ENCODE measurements at places on chromosomes 7 and 10.
A peak's percentile ranks its signal among the peaks of the same experiment; 100 is the strongest.

GRCh38 chr7:2729031-2729892 is 41.3 kb downstream of the AMZ1 start:
- no peak for DNase-seq

GRCh38 chr7:1638215-1638661 is 31.8 kb upstream of the ELFN1 start:
- no peak for DNase-seq

DNA sequence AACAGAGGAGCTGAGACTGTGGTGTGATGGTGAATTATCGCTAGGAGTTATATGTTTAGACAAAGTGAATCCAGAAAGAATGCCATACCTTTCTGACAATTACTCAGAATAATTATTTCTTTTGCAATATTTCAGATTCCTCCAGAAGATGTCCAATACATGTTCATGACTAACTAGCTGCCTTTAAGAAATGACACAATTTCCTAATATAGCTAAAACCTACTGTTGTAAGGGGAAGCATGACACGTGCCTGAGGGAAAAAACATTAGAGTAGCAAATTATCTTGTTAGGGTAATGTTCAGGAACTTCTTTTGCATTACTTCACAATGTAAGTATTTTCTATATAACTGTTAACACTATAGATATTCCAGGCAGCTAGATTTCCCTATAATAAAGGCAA is 150.3 kb downstream of the COL28A1 start:
- DNase-seq: no peak

GRCh38 chr10:26198119-26198518 is 18.5 kb upstream of the GAD2 start:
- no peak for DNase-seq

DNA sequence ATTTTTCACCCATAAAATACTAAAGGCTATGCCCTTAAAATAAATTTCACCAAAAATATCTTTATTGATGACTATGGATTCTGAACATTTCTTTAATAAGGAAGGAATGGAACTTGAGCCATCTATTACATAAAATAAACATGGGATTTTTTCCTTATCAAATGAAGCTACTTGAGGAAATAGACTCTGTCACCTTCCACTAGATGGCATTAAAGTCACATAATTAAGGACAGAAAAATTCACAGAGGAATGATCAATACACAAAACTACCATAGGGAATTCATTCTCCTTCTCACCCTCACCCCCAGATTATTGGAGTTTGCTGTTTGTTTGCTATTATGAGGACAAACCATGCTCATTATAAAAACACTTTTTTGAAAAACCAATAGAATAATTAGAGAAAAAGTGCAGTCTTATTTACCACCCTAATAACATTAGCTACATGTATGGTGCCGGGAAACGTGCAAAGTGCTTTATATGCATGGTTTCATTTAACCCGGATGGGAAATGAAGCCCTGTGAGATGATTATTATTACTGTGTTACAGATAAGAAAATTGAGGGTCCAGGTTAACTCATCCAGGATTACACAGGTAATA is 21.1 kb upstream of the FOXI2 start:
- peak; percentile 60 for DNase-seq

DNA sequence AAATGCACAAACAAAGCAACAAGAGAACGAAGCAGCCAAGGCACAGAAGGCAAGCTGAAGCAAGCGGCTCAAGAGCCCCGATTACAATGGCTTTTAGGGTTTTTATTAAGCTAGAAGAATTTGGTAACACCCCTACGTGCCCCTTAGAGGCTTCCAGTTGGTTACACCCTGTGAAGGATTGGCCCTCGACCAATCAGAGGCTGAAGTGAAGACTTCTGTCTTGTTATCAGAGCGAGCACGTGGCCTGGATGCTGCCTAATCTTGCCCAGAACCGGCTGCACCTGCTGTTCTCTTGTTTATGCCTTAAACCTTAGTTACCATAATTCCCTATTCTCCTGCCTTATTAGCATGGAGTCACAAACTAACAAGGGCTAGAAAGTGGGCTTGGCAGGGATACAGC is 21.4 kb downstream of the KCNK18 start:
- no peak for DNase-seq

DNA sequence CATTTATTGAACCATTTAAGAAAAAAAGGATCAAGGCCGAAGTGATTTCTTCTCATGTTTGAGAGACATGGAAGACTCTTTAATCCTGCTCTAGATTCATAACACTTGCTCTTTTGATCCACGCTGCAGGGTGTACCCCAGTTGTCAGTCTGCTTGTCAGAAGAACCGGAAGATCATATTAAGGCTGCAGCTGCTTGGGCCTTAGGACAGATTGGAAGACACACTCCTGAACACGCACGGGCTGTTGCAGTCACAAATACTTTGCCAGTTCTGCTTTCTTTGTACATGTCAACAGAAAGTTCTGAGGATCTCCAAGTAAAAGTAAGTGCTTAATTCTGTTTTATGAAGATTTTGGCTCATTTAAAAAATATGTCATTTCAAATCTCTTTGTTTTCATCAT is 46.3 kb downstream of the SPAG6 start:
- no peak for DNase-seq

- DNase-seq: no peak
Measured at GRCh38 chr7:77235276-77235675, 35.7 kb upstream of the FGL2 start.

DNA sequence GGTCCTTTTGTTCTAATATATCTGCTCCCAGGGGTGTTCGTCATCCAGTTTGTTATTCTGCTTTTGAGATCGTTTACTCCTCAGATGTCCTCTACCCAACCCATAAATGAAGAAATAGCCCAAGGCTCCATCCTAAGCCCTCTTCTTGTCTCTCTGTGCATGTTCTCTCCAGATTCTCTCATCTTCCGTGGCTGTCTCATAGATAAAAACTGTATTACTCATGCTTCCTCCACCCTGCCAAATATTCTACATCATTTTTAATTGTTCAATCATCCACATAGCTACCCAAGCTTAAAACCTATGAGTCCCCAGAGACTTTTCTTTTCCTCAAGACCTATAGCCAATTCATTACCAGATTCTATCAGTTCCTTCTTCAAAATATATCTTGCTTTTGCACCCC is 44.9 kb downstream of the CAV1 start:
- peak; percentile 38 for DNase-seq

DNA sequence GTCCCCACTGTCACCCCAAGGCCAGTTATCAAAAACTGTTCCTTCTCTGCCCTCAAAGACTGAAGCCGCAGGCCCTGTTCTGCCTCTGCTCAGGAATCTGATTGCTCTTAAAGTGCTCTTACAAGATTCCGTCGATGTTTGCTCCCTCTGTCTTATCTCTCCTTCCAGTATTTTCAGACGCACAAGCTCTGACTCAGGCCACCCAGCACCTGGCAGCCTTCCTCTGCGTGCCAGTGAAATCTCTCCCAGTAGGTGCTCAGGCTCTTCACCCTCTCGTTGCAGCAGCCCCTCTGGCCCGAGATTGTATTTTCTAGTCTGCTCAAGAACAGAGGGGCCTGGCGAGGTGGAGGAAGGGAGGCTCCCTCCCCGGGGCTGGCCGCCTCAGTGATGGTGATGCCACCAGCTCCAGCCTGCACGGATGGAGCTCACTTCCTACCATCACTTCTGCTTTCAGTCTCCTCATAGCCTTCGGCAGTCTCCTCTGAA is 276.2 kb downstream of the USP6NL start:
- no peak for DNase-seq

DNA sequence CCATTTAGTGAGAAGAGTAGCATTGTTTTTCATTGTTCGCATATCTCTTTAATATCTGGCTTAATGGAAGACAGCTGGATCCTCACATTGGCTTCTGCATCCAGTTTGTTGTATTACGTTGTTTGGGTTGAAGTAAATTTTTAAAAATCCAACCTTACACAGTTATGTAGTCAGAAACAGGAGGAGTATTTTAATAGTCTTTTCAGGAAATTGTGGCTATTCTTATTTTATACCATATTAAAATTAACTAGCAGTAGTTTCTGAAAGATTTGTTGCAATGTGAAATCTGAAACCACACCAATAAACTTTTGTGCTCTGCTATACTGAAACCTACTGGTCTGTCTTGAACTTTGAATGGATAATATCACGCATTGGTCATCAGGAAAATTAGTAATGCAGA is 27.9 kb downstream of the MYPN start:
- DNase-seq: no peak

- no peak for DNase-seq
Measured at GRCh38 chr7:150778014-150778737, 22.0 kb downstream of the TMEM176B start.

- peak; percentile 64 for DNase-seq
Measured at GRCh38 chr7:108413782-108414492, 42.3 kb downstream of the NRCAM start.

GRCh38 chr10:45451407-45451806 is 77.4 kb downstream of the ALOX5 start:
- no peak for DNase-seq

DNA sequence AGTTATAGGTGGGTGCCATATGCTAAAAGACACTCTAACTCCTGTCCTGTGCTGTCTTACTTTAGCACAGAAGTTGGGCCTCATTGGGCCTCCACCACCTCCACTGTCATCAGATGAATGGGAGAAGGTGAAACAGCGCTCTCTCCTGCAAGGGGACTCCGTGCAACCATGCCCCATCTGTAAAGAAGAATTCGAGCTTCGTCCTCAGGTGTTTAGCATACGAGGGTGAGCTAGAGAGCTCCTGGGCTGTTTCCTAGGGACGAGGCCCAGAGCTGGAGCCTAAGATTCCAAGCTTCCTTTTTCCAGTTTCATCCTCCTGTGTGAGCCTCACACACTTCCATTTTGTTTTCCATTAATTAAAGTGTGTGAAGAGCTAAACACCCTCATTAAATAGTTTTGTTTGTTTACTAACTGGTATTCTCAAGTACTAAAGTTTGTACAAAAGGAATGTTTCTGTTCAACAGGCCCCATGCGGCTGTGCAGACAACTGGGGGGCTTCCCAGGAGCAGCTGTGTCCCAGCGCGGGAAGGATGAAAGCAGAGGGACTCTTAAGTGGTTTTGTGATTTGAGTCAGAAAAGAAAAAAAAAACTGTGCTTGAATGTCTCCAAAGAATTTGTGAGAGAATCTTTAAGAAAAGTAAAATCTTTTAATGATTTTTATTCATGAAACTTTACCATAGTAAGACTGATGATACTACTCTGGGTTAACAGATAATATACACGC is 14.1 kb downstream of the RNF32 start:
- DNase-seq: no peak

DNA sequence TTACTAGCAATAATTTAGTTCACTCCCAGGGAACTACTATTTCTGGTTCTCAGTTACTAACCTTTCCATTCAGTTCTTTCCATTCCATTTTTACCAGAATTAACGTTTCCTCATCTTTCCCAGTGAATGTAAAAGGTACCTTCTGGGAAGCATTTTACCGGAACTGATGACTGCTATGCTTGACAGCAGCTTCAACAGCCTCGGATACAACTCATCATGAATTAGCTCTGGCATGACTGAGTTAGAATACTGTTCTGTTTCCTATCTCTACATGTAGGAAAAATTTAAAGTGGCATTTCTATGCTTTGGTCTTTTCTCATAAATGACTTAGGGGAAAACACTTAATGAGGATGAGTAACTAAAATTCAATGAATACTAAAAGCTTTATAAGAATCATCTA is 18.6 kb downstream of the TAS2R41 start:
- DNase-seq: peak; percentile 24

DNA sequence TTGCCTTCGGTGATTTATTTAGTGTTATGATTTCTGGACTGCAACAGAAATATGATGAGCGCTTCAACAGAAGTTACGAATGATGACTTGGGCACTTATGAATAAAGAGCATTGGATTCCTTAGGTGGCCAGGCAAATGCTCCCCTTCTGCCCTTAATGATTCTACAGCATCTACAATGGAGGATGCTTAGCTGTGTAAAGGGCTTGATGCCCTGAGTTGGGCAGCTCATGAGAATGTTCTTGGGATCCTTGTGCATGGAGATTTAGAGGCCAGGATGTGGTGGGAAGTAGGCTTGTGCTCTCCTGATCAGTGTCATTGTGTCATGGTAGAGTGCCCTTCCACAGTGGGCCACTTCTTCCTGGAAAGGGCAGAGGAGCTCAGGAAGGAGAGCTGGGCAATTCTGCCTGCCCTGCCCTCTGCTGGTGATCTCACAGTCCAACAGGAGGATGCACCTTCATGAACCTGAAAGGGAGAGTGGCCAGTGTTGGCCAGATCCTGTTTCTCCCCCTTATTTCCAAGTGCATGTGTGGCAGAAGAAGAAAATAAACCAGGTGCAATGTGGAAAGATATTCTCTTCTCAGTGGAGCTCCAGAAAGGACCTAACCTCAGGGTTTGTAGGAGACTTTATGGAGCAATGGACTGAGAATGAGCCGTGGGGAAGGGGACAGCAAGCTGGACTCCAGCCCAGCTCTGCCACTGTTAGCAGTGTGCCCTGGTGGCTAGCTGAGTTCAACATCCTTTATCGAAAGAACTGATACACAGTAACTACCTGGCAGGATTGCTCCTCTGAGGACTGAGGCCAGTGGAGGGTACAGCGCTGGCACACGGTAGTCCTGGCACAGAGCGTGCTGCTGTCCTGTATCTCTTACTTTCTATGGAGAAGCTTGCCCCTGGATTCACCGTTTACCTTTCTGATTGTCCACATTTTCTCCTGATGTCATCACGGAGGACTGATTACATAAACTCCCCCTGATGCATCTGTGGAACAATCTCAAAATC is 182.9 kb downstream of the BMPER start:
- DNase-seq: peak; percentile 24

- DNase-seq: no peak
Measured at GRCh38 chr7:142808802-142809583, 38.2 kb downstream of the PRSS2 start.

DNA sequence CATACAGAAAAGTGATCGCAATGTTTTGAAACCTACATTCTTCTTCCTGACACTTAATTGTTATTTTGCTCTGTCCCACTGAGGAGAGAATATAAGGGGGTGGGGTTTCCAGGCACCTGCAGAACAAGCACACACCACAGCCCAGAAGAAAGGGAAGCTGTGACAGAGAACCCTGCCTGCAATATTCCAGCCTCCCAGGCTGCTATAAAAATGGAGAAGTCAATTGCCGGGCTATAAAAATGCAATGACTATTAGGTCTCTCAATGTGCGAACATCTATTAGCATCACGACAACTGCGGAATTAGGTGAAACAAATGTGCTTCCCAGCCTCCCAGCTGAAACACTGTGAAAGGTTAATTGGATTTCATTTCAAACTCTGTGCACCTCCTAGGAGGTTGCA is 145.3 kb upstream of the FRMD4A start:
- no peak for DNase-seq

- no peak for DNase-seq
Measured at GRCh38 chr7:98995111-98995510, 116.8 kb downstream of the TRRAP start.

DNA sequence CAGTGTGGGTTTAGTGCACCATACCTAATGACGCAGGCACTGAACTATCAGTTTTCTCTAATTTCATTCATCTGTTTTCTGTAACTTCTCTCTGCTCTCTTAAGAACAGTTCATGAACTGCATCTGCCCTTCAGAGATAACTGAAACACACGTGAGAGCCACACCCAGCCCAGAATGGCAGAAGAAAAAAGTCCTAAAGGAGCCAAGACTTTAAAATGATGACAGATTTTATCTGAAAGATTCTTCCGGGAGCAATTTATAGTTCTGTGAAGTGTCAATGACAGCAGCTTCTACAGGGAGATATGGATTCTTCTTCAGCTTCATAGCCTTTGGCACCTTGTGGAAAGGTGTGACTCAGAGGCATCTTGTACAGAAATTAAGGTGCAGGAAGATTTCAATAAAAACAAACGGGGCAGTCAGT is 211.5 kb upstream of the SLC26A5 start:
- DNase-seq: no peak

Measured in dermis blood vessel endothelial cell (primary cell).